Thymus (tissue), 14 donors: ENCODE measurements at places on chromosomes 16 and 17. TPM values are rescaled to one million over a fixed set of nuclear protein-coding genes. Genes with fewer than 3 reads are reported as not detected.

The CALB2 gene
- total RNA-seq, result 0.24 TPM

- no peaks in the 10 kb centered on the region for H3K27me3 ChIP-seq
- DNase-seq, result no peak
- no peaks in the 10 kb centered on the region for H3K4me1 ChIP-seq
- H3K27ac ChIP-seq, result no peak overlapping the region
Measured at GRCh38 chr16:76729525-76729924, 452.3 kb downstream of the CNTNAP4 start.

GRCh38 chr16:23835390-23836077 is at the start of gene PRKCB:
PRKCB (plus strand) TSS chr16:23835983.
- peak; percentile 72 for DNase-seq
- peaks cover 24% of the 10 kb centered on the region for H3K4me1 ChIP-seq
- peak within 1 kb of the TSS; percentile 89 for H3K4me3 ChIP-seq
- peak within 1 kb of the TSS; percentile 86 for H3K27ac ChIP-seq
- peaks cover 5% of the 10 kb centered on the region for H3K27me3 ChIP-seq

- peak overlapping the region; percentile 38 for H3K27ac ChIP-seq
- no peaks in the 10 kb centered on the region for H3K4me1 ChIP-seq
- no peaks in the 10 kb centered on the region for H3K36me3 ChIP-seq
- no peak overlapping the region for H3K4me3 ChIP-seq
- DNase-seq, result no peak
Measured at GRCh38 chr17:901191-901950, 78.2 kb downstream of the NXN start.

The TMEM97 gene
- total RNA-seq, result 17.2 TPM

GRCh38 chr17:17035490-17035889 is 6.8 kb upstream of the MPRIP start:
- no peaks in the 10 kb centered on the region for H3K36me3 ChIP-seq
- no peak overlapping the region for H3K27ac ChIP-seq
- no peak overlapping the region for H3K4me3 ChIP-seq
- H3K4me1 ChIP-seq, result peaks cover 18% of the 10 kb centered on the region

DNA sequence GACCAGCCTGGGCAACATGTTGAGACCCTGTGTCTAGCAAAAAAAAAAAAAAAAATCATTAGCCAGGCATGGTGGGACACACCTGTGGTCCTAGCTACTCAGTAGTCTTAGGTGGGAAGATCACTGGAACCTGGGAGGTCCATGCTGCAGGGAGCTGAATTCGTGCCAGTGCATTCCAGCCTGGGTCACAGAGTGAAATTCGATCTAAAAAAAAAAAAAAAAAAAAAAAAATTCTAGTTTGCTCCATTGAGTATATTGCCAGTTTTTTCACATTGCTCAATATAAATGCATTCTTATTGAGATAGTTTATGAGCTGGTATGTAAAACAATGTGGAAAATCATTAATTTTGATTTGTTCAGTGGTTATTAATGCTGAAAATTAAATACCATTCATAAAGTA is 52.0 kb downstream of the ABHD15 start:
- no peak overlapping the region for H3K27ac ChIP-seq
- H3K27me3 ChIP-seq, result no peaks in the 10 kb centered on the region
- DNase-seq, result no peak
- H3K4me3 ChIP-seq, result no peak overlapping the region
- no peaks in the 10 kb centered on the region for H3K4me1 ChIP-seq

The DPEP3 gene
- 0.14 TPM for total RNA-seq

The DPEP2 gene
- 5.6 TPM for total RNA-seq

GRCh38 chr17:65593092-65593854 is 31.8 kb upstream of the AXIN2 start:
- peak; percentile 25 for DNase-seq
- H3K27me3 ChIP-seq, result no peaks in the 10 kb centered on the region
- peak overlapping the region; percentile 20 for H3K4me3 ChIP-seq

GRCh38 chr17:14448818-14449217 is 147.9 kb downstream of the HS3ST3B1 start:
- no peaks in the 10 kb centered on the region for H3K36me3 ChIP-seq
- H3K4me1 ChIP-seq, result peaks cover 10% of the 10 kb centered on the region
- DNase-seq, result no peak
- no peaks in the 10 kb centered on the region for H3K27me3 ChIP-seq
- H3K4me3 ChIP-seq, result no peak overlapping the region

The ZFP3 gene
- 3.3 TPM for total RNA-seq

DNA sequence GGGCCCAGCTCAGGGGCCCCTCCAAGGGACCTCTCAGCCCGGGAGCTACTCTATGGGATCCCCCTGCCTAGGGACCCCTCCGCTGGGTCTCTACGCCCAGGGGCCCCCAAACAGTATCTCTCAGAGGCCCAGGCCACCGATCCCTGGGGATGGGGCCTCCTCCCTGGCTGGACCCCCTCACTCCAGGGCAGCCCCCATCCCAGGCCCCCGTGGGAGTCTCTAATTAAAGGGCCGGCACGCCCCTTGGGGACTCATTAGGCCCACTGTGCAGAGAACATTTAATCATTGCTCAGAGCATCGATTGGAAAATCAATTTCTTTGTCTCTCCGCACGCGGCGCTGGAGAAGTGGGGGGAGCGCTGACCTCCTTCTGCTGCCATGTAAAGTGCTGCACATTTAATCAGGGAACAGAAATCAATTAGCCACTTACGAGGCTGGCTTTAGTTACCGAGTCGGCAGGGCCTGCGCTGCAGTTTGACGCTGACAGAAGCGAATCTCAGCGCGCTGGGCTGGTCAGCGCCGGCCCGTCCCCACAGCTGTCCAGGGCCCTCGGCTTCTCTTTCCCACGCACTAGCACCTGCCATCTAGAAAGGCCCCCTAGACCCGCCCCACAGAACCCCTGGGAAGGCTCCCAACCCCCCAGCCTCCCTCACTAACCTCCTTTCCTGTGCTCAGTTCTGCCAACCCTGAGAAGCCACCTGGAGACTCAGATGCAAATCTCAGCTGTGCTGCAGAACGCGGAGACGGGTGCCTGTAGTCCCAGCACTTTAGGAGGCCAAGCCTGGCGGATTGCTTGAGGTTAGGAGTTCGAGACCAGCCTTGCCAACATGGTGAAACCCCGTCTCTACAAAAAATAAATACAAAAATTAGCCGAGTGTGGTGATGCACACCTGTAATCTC is 20.2 kb upstream of the C1QL1 start:
- H3K4me3 ChIP-seq, result peak overlapping the region; percentile 49
- no peaks in the 10 kb centered on the region for H3K36me3 ChIP-seq
- H3K27ac ChIP-seq, result no peak overlapping the region
- DNase-seq, result no peak
- peaks cover 14% of the 10 kb centered on the region for H3K4me1 ChIP-seq

DNA sequence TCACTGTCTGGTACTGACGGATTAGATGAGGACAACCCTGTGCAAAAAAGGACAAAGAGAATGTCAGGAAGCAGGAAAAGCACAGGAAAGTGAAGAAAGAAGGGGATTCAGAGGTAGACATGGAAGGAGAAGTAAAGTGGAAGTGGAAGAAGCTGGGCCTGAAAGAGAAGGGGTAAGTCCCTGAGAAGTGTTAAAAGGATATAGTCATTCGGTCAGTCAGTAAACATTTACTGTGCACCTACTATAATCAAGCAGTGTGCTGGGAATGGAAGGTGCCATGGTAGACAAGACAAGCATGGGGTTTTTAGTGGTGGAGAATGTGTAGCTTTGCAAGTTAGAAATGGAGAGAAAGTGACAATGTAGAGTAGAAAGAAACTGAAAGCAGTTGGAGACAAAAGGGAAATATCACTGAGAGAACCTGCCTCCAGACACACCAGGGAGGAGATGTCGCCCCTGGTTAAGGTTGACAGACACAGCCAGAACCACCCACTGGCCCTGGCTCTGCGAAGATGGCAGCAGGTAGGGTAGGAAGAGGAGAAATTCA is 4.4 kb upstream of the SP2 start:
- H3K4me3 ChIP-seq, result no peak overlapping the region
- DNase-seq, result no peak
- no peaks in the 10 kb centered on the region for H3K27me3 ChIP-seq
- H3K4me1 ChIP-seq, result no peaks in the 10 kb centered on the region
- H3K36me3 ChIP-seq, result peaks cover 3% of the 10 kb centered on the region

The ADAD2 gene
- 0.38 TPM for total RNA-seq

The RBFOX1 gene
- total RNA-seq, result 0.52 TPM

DNA sequence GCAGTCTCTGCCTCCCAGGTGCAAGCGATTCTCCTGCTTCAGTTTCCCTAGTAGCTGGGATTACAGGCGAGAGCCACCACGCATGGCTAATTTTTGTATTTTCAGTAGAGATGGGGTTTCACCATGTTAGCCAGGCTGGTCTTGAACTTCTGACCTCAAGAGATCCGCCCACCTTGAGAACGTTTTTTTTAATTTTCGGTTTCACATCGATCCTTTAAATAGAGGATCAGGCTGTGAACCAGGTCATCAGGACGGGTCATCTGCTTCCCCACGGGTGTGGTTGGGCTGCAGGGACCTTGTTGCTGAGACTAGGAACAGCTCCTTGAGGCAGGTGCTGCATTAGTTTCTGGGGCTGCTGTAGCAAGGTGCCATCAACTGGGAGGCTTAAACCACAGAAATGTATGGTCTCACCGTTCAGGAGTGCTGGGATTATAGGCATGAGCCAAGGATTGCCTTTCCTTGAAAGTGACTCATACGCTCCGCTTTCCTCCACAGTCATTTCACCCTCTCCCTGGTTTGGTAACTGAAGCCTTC is 7.9 kb upstream of the NAGPA start:
- H3K4me1 ChIP-seq, result no peaks in the 10 kb centered on the region
- H3K27me3 ChIP-seq, result peaks cover 2% of the 10 kb centered on the region
- H3K4me3 ChIP-seq, result no peak overlapping the region

- H3K4me3 ChIP-seq, result no peak overlapping the region
- no peak overlapping the region for H3K27ac ChIP-seq
- H3K4me1 ChIP-seq, result no peaks in the 10 kb centered on the region
- H3K36me3 ChIP-seq, result peaks cover 36% of the 10 kb centered on the region
Measured at GRCh38 chr16:56758930-56759329, 29.0 kb downstream of the NUP93 start.

The STAT5B gene
- total RNA-seq, result 40.9 TPM

DNA sequence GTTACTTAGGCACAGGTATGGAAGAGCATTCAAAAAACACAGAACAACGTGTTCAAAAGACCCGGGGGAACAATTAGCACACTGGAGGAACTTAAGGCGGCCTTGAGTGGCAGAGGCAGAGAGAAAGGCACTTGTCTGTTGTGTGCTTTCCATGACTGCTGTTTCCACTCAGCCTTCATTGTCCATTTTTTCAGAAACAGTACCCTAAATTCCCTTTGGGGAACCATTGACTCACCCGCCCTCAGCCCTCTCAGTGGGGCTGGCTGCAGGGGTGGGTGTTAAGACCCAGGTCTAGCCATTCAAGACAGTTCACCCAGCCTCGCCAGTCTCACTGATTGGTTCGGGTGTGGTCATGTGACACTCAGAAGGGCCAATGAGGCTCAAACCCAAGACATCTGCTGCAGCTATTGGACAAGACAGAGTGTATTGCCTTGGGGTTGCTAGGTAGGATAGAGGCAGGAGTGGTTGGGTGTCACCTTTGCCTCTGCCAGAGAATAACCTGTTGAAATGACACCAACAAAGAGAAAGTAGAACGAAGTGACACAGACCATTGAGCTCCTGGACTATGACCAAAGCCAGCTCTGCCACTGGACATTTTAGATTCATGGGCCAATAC is 19.6 kb upstream of the CEP20 start:
- H3K4me1 ChIP-seq, result no peaks in the 10 kb centered on the region
- H3K36me3 ChIP-seq, result no peaks in the 10 kb centered on the region
- no peak overlapping the region for H3K4me3 ChIP-seq
- no peak overlapping the region for H3K27ac ChIP-seq

- H3K27me3 ChIP-seq, result no peaks in the 10 kb centered on the region
- H3K36me3 ChIP-seq, result no peaks in the 10 kb centered on the region
- H3K27ac ChIP-seq, result no peak overlapping the region
- no peak overlapping the region for H3K4me3 ChIP-seq
- no peak for DNase-seq
Measured at GRCh38 chr17:17587614-17588337, 3.7 kb downstream of the PEMT start.

The IL17C gene
- total RNA-seq, result 0.05 TPM

The RAMP2 gene
- 8.4 TPM for total RNA-seq

The GRAPL gene
- total RNA-seq, result 2.7 TPM
